ENCODE measurements at places on chromosomes 5 and 9.

- no peak for DNase-seq
Observed at GRCh38 chr9:93456504-93456903, 3.1 kb upstream of the FAM120AOS start.

DNA sequence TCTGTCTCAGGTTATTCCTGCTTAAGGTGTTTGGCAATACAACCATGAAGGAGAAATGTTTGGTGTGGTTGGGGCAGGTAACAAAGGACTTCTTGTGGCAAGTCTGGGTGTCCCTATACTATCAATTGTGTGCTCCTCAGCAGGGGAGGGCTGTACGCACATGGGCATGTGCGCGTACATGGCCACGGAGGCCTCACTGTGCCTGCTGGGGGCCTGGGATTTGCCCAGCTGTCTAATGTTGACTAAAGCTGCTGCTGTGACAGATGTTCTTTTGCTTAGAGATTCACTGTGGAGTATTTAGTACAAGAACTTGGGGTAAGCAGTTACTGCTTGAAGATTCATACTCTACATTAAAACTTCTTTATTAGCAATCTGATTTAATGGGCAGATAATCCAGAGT lies 97.5 kb downstream of the HSPA4 start:
- peak; percentile 71 for DNase-seq

DNA sequence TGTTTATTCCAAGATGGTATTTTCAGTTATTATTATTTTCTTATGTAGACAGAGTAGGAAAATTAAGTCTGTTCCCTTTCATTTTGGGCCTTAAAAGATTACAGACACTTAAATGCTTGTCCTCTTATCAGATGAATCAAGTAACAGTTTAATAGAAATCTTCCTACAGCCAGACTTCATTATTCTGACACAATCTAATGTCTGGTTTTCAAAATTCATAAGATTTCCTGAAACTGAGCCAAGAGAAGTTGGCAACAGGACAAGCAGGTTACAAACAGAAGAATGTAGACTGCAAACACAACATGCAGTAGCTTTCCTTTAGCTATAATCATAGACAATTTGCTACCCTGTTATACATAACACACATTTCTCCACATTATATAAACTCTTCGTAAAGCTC lies 130.5 kb downstream of the FBXL17 start:
- DNase-seq = no peak

GRCh38 chr9:19173598-19174125 lies 46.4 kb upstream of the PLIN2 start:
- no peak for DNase-seq

DNA sequence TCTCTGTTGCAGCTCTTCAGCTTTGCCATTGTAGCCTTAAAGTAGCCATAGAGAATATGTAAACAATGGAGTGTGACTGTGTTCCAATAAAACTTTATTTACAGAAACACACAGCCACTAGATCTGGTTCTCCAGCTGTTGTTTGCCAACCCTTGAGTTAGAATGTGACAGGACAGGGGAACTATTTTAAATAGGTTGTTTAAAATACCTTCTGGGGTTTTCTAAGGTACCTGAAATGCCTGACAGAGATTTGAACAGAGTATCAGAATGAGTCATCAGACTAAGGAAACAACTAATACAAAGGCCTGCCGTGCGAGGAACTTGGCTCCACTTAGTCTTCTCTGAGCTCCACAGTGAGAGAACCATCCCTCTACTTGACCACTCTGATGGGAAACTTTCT lies 85.4 kb downstream of the HSD17B4 start:
- no peak for DNase-seq

- DNase-seq = no peak
Observed at GRCh38 chr9:91486699-91487497, 63.3 kb upstream of the NFIL3 start.

- no peak for DNase-seq
Observed at GRCh38 chr5:156208271-156208670, 118.7 kb upstream of the SGCD start.

GRCh38 chr5:129406440-129406839 lies 53.7 kb upstream of the ADAMTS19 start:
- no peak for DNase-seq

DNA sequence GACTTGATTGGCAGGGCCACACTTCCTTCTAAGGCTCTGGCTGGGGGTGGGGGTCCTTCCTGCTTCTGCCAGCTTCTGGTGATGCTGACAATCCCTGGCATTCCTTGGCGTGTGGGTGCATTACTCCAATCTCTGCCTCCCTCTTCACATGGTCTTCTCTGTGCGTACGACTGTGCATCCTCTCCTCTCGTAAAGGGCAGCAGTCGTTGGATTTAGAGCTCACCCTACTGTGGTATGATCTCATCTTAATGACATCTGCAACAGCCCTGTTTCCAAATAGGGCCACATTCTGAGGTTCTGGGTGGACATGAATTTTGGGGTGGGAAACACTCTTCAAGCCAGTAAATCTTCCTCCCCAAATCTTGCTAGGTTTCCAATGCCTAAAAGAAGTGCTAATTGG lies 36.8 kb downstream of the ROPN1L start:
- DNase-seq = no peak

GRCh38 chr9:33177639-33178038 lies 10.5 kb upstream of the B4GALT1 start:
- no peak for DNase-seq

GRCh38 chr9:109403766-109404320 lies 83.0 kb upstream of the EPB41L4B start:
- no peak for DNase-seq

DNA sequence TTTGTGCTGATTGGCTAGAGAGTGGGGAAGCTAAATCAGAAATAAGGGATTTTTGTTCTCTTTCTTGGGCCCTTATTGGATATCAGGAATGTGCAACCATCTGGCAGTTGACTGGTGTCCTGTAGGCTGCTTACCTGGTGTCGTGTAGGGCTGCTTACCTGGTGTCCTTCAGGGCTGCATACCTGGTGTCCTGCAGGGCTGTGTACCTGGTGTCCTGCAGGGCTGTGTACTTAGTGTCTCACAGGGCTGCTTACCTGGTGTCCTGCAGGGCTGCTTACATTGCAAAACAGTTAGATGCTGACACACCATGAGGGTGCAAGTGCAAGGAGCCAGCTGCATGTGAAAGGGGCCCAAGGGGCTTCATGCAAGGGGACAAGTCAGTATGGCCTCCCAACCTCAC lies 249.3 kb downstream of the ICE1 start:
- no peak for DNase-seq

GRCh38 chr9:123821619-123822018 lies 108.3 kb downstream of the DENND1A start:
- DNase-seq = no peak

DNA sequence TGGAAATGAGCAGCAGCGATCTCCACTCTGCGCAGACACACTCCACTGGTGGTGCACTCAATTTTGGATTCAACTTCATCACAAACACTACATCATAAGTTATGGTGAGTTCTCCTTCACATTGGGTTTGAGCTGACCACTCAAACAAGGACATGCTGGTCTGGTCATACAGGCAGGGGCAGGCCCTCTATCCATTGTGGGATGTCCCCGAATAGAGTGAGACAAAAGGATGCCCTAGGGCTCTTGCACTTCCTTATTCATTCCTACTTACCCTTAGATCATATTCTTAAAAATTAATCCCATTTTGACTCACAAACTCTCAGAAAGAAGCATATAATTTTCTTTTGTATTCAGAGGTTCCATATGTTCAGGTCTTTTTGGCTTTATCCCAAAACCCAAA lies 16.3 kb upstream of the PJA2 start:
- no peak for DNase-seq

- peak; percentile 91 for DNase-seq
Observed at GRCh38 chr5:61162010-61162831, at the start of gene SMIM15. Gene SMIM15, minus strand, starts transcription at chr5:61162468. Its CDS starts 2,297 bp downstream, at chr5:61160171.

DNA sequence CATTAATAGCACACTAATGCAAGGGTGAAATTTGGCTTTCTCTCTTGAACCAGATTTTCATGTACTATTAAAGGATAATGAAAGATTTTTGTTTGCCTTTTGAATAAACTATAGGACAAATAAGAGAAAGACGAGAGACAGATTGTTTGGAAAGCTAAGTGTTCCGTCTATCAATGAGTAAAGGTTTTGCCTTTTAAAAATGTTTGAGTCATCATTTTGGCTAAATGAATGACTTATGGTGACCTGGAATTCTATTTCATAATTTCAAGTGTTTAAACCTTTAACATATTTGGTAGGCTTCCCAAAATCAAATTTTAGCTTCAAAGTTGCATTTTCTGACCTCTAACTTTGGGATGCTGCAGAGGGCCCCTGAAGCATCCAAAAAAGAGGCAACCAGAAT lies 145.2 kb downstream of the SLC25A46 start:
- no peak for DNase-seq

DNA sequence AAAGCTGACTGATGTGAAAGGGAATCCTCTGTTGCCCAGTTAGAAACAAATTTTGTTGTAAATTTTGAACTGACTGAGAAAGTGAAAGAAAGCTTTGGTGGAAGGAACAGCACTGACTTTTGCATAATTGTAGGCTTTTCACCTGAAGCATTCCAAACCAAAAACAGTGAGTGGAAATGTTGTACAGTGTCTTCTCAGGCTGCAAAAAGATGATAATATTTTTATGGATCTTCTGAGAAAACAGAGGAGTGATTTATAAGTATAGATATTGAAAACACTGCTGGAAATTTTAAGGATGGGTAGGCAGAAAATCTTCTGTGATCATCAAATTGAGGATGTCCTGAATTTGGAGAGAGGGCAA lies 40.0 kb downstream of the LURAP1L start:
- DNase-seq = no peak

- no peak for DNase-seq
Observed at GRCh38 chr5:114390431-114390830, 28.6 kb downstream of the KCNN2 start.

DNA sequence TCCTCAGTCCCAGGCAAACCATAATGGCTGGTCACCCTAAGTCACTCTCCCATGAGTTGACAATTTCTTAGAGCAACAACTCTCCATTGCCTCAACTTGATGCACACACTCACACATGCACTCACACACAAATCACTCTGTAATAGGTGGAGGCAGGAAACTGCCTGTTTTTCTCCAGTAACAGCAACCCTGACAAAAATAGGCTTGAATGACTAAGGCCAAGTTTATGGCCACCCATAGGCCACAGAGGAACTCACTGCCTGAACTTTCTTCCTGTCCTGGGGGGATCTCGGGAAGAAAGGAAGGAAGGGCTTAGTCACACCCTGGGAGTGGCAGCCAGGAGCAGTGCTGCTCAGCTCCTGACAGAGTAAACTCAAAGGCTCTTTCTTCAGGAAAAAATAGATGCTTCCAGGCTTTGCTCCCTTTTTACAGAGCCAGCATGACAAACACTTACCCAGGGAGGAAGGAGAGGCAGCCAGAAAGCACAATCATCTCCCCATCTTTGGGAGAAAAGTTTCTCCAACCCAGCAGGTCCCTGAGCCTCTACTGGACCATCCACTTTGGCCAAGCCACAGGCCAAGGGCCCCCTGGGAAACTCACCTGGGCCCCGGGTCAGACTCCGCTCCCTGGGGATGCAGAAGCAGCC lies 368 bp downstream of the SH3TC2 start:
- DNase-seq = no peak

DNA sequence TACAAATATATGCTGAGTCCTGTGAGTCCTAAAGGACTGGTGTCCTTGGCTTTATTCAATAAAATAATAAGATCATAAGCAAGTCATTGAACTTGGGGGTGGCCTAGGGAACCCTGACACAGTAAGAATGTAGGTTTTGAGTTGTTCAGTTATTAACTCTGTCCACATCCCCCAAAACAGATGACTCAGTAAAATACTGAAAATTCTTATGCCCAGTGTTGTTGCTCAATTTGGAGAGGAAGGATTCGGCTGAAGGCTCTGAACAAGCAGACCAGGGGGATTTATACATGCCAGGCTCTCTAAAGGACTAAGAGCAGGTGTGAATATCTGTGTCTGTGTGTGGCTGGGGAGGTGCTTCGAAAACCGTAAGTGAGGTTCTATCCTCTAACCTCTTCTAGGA lies 173.7 kb downstream of the RMI1 start:
- no peak for DNase-seq

GRCh38 chr5:23223846-23224245 lies 283.6 kb upstream of the PRDM9 start:
- DNase-seq = no peak

Measured in body of pancreas (tissue), 4 donors.